CD14-positive monocyte (primary cell): ENCODE measurements at places on chromosomes 1 and 21. TPM values are rescaled to one million over a fixed set of nuclear protein-coding genes. Genes with fewer than 3 reads are reported as not detected.

The GLIS1 gene
- not detected in 2 replicates for polyA plus RNA-seq

The PCP4 gene
- polyA plus RNA-seq: not detected in 2 replicates

The CORT gene
- not detected for polyA plus RNA-seq

The DENND4B gene
- 299 and 324 TPM in 2 replicates for polyA plus RNA-seq

The TNNI3K gene
- 0.51 TPM for polyA plus RNA-seq

The LRRC52 gene
- not detected for polyA plus RNA-seq

The MAP1LC3C gene
- polyA plus RNA-seq: not detected

The TFAP2E gene
- polyA plus RNA-seq: 1.5 TPM

The FCRL6 gene
- 0.15 TPM for polyA plus RNA-seq

GRCh38 chr1:184287001-184287400 lies 99.8 kb upstream of the C1orf21 start:
- no peak overlapping the region for H3K27ac ChIP-seq
- no peaks in the 10 kb centered on the region for H3K36me3 ChIP-seq
- no peaks in the 10 kb centered on the region for H3K27me3 ChIP-seq
- no peak for DNase-seq
- H3K4me3 ChIP-seq: no peak overlapping the region

DNA sequence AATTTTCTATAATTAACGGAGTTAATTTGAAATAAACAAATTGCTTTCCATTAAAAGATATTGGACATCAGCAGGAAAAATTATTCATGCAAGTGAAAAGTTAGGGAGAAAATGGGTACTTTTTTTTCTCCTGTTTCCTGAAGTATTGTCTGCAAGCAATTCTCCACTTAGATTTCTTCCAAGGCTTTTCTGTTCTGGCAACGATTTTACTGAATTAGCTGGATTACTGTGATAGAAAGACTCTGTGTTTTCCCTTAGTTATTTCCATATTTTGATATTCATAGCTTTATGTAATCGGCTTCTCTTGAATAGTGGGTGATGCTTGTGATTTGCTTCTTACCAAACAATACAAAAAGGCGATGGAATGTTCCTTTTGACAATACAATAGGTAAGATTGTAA lies 1333.9 kb downstream of the AMY1C start:
- no peaks in the 10 kb centered on the region for H3K27me3 ChIP-seq
- H3K4me3 ChIP-seq: no peak overlapping the region
- no peak for DNase-seq
- no peaks in the 10 kb centered on the region for H3K4me1 ChIP-seq
- no peaks in the 10 kb centered on the region for H3K36me3 ChIP-seq
- H3K27ac ChIP-seq: no peak overlapping the region

DNA sequence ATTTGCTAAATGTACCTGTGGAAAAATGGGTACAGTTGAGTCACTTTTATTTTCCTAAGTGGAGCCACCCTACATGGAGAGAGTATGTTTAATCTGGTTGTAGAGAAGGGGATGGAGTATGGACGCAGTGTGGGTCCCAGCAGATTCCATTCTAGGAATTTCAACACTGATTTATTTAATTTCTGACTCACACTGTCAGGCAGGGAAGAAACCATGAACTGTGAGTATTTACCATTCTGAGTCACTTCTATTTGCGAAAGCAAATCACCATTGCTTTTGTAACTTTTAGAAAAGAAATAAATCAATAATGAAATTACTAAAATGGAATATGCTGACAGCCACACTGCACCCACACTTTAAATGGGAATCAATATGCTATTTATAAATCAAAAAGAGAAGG lies 339.0 kb downstream of the DSCAM start:
- DNase-seq: no peak
- H3K27me3 ChIP-seq: no peaks in the 10 kb centered on the region
- no peak overlapping the region for H3K4me3 ChIP-seq
- no peaks in the 10 kb centered on the region for H3K4me1 ChIP-seq
- H3K36me3 ChIP-seq: no peaks in the 10 kb centered on the region
- H3K27ac ChIP-seq: no peak overlapping the region

DNA sequence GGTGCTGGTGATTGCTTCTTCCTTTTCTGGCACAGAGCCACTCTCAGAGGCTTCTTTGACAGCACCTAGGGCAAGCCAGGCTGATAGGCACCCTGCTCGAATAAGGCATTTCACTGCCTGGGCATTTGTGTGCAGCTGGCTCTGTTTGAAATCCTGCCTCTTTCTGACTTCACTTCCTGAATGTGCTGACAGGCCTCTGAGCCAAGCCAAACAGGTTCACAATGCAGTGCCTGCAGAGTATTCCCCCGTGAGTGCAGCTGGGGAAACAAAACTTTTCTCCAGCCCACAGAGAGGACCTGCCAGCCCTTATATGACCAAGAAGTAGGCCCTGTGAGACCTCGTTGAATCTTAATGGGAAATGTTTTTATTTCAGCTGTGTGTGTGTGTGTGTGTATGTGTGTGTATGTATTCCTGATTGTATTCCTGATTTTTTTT lies 10.4 kb downstream of the JUN start:
- DNase-seq: no peak
- peaks cover 9% of the 10 kb centered on the region for H3K4me1 ChIP-seq
- no peak overlapping the region for H3K27ac ChIP-seq
- no peaks in the 10 kb centered on the region for H3K27me3 ChIP-seq

DNA sequence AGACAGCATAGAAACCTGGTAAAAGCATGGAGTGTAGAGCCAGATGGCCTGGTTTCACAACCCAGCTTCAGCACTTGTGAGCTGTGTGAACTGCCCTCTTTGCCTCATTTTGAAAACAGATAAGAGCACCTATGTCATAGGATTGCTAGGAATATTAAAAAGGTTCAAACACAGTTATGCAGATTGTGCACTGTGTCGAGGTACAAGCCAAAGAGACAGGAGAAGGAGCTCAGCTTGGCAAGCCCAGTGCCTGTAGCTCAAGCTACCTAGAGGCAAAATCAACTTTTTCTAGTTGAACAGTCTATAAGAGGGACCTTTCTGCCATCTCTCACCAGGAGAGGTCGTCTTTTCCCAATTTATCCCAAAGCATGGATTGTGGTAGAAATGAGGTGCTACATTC lies 5.0 kb downstream of the CHODL start:
- no peak overlapping the region for H3K27ac ChIP-seq
- H3K36me3 ChIP-seq: no peaks in the 10 kb centered on the region
- H3K4me3 ChIP-seq: no peak overlapping the region
- peaks cover 24% of the 10 kb centered on the region for H3K27me3 ChIP-seq

DNA sequence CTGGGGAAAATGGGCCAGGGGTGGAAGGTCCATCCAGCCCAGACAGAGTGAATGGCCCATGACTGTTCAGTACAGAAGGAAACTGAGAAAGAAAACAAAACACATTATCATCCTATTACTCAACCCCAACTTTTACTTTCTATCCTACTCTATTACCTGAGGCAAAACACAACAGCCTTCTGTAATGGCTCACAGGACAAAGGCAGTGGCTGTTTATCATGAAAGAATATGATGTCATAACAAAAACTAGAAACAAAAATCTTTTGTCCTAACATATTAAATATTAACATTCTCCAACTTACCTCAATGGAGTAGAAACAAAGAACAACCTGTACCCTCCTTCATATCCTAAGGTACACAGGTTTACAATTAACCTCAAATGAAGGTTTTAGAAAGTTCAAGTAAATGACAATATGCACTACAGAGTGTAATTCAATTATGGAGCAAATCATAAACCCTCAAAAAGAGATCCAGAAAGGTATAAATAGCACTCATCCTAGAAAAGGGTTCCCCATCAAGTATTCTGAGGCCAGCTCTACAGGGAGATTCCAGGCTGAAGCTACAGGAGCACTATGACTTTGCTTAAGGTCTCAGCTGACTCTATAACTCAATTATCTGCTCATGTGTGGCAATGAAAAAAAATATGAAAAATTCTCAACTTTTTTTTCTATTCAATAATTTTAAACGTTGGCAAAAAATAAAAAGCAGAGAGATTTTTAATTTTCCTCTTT lies 15.1 kb downstream of the ELK4 start:
- no peak overlapping the region for H3K4me3 ChIP-seq
- no peaks in the 10 kb centered on the region for H3K27me3 ChIP-seq
- H3K27ac ChIP-seq: no peak overlapping the region

- no peaks in the 10 kb centered on the region for H3K27me3 ChIP-seq
- DNase-seq: no peak
- no peaks in the 10 kb centered on the region for H3K4me1 ChIP-seq
- no peak overlapping the region for H3K27ac ChIP-seq
These were observed 42.0 kb upstream of the ADAMTS1 start for GRCh38 chr21:26887251-26887650.

- peak overlapping the region; percentile 97 for H3K4me3 ChIP-seq
- H3K27ac ChIP-seq: no peak overlapping the region
- no peaks in the 10 kb centered on the region for H3K27me3 ChIP-seq
These were observed 2.2 kb downstream of the RNF19B start for GRCh38 chr1:32962248-32962896.

- H3K36me3 ChIP-seq: no peaks in the 10 kb centered on the region
- H3K4me1 ChIP-seq: peaks cover 3% of the 10 kb centered on the region
- no peak overlapping the region for H3K27ac ChIP-seq
These were observed 494.7 kb downstream of the SMYD3 start for GRCh38 chr1:246012341-246012740.

- no peaks in the 10 kb centered on the region for H3K36me3 ChIP-seq
- DNase-seq: no peak
- no peaks in the 10 kb centered on the region for H3K27me3 ChIP-seq
- no peak overlapping the region for H3K27ac ChIP-seq
- H3K4me1 ChIP-seq: peaks cover 39% of the 10 kb centered on the region
These were observed 36.0 kb downstream of the SIPA1L2 start for GRCh38 chr1:232593717-232594502.

DNA sequence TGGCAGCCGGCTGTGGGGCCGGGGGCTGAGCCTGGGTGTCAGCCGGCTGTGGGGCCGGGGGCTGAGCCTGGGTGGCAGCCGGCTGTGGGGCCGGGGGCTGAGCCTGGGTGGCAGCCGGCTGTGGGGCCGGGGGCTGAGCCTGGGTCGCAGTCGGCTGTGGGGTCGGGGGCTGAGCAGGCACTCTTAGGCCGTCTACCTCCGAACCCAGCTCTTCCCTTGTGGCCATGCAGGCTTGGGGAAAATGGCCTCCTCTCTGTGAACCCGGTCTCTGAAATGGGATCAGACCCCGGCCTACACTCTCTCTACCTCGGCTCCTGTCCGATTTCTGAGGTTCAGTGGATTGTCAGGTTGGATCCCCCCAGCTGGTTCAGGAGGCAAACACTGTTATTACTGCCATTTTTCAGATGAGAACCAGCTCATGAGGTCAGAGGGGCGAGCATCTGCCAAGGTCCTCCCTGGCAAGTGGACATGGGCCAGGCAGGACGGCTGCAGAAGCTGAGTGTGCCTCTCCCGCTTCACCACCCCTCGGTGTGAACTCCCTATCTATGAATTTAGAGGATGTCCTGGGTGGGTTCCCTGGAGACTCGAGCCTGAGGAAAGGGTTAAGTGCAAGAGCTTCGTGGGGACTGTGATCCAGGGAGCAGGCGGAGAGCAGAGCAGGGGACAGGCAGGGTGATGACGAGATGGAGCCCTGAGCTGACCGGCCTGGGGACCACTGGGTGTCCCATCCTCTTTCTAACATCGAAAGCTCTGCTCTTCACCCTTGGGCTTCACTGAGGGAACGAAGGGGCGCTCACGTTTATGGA lies 10.9 kb upstream of the COL18A1 start:
- DNase-seq: no peak
- no peaks in the 10 kb centered on the region for H3K4me1 ChIP-seq
- no peaks in the 10 kb centered on the region for H3K36me3 ChIP-seq
- no peak overlapping the region for H3K27ac ChIP-seq
- no peak overlapping the region for H3K4me3 ChIP-seq

DNA sequence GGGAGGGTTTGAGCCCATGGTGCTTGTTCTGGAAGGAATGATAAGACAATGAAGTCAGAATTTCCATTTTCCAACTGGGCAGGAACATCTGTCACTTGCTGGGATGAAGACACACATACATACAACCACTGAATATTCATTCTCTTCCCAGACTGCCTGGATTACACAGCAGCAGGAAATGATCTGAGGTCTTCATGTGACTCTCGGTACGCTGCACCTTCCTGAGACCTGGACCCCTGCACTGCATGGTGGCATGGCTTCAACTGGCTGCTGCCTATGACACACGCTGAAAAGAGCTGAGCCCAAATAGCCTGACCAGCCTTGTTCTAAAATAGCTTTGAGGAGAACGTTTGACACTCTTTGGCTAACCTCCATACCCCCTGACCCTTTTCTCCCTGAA lies 150.6 kb downstream of the GABPA start:
- no peaks in the 10 kb centered on the region for H3K4me1 ChIP-seq
- H3K36me3 ChIP-seq: peaks cover 69% of the 10 kb centered on the region
- H3K27me3 ChIP-seq: no peaks in the 10 kb centered on the region
- no peak for DNase-seq
- H3K27ac ChIP-seq: no peak overlapping the region

- no peaks in the 10 kb centered on the region for H3K36me3 ChIP-seq
- DNase-seq: no peak
- no peak overlapping the region for H3K27ac ChIP-seq
- no peak overlapping the region for H3K4me3 ChIP-seq
- H3K4me1 ChIP-seq: peaks cover 9% of the 10 kb centered on the region
These were observed 92.1 kb upstream of the EDN2 start for GRCh38 chr1:41576620-41577019.

DNA sequence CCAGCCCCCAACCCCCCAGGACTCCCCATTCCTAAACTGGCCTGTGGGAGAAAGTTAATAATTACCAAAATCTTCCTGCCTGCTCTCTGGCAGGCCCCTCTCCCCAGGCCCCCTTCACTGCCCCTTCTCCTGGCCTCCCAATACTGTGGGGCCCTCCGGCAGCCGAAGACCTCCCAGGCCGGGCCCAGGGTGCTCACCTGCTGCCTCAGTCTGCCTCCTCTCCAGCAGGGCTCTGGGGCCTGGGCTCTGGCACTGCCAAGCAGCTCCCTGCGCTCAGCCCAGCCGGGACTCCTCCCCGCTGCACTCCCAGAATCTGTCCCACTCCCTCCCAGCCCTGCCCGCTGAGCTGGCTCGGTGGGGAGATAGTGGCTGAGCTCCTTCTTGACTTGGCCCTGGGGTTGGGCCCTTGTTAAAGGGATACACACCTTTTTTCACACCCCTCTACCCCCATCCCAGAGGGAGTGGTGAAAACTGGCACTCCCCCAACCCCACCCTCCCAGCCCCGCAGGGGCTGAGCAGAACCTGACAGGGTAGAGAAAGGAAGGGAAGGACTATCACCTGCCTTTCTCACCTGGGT lies at the start of gene S100A16:
Gene S100A16, minus strand, starts transcription at position 383 of the 577 bp plus-strand sequence. CDS start 4,986 bp downstream, outside the sequence.
- no peak within 1 kb of the TSS for H3K4me3 ChIP-seq
- no peaks in the 10 kb centered on the region for H3K27me3 ChIP-seq
- peaks cover 34% of the 10 kb centered on the region for H3K4me1 ChIP-seq
- no peaks in the 10 kb centered on the region for H3K36me3 ChIP-seq
- DNase-seq: no peak
- no peak within 1 kb of the TSS for H3K27ac ChIP-seq
